ENCODE measurements at places on chromosomes 1 and 21.

DNA sequence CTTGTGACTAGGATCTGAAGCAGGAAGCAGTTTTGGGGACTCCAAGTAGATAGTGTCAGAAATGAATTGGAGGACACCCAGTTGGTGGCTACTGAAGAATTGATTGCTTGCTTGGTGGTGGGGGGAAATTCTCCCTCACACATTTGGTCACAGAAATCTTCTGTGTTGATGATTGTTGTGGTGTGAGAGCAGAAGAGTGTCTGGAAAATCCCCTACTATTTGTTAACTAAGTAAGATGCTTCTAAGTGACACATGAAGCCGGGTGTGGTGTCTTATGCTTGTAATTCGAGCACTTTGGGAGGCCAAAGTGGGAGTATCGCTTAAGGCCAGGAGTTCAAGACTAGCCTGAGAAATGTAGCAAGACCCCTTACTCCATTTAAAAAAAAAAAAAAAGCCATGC is 22.5 kb upstream of the IPP start:
- DNase-seq, result no peak

DNA sequence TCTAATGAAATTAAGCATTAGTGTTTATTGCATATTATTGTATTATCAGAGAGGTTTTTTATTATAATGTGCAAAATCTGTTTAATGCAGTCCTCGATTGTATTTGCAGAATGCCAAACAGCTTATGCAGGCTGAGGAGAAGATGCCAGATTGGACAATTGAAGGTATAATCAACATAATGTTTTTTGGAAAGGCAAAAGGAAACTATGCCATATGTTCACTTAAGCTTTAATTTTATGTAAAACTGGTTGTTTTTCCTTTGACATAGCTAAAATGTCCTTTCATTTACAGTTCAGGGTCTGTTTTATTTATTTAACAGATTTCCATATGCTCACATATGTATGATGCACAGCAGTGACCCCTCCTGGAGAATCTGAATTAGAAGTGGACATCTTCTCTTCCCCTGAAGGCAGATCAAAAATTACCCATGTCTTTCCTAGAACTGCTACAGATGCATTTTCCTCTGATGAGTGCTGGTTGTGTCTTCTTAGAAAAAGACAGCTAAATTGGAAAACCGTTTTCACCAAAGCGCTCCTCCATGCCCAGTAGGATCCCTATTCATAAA is 143.5 kb upstream of the USH2A start:
- DNase-seq, result no peak

DNA sequence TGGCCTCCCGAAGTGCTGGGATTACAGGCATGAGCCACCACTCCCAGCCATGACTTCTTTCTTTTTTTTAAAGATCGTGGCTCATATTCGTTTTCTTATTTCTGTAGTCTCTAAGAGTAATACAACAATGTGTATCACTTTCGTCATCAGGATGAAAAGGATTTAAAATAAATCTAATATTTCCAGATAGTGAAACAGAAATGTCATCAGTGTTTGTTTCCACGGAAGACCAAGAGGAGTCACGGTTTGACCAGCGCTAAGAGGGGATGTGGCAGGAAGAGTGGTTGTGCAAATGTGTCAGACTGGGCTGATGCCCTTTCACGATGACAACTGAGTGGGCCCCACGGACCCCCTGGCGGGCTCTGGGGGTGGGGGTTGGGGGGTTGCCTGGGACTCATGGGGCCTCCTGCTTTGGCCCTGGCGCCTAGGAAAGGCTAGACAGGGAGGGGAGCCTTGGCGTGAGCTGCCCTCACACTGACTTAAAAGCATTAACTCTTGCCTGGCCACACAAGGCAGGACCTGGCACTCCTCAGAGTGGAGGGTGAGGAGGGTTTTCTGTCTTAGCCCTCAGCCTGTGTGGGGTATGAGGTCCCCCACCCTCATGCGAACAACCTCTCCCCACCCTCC is 8.4 kb downstream of the SOX13 start:
- no peak for DNase-seq

GRCh38 chr1:9438431-9439073 is 100.7 kb upstream of the SLC25A33 start:
- no peak for DNase-seq

GRCh38 chr1:6082430-6082971 is 36.8 kb downstream of the KCNAB2 start:
- no peak for DNase-seq

All from stimulated activated CD8-positive, alpha-beta memory T cell treated with anti-CD3 and anti-CD28 coated beads, Interleukin-7, amount 100 ng/mL, for 4 hours (primary cell).